ENCODE measurements at places on chromosomes 2 and 18.

DNA sequence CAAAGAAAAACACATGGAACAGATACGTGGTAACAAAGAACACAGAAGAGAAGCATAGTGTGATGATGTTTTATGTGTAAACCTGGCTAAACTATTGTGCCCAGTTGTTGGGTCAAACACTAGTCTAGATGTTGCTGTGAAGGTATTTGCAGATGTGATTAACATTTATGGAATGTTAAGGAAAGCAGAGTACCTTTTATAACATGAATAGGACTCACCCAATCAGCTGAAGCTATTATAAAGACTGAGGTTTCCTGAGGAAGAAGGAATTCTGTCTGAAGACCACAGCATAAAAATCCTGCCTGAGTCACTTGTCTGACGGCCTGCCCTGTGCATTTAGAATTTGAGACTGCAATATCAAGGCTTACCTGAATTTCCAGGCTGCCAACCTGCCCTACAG lies 253.1 kb downstream of the DYM start:
- no peak for DNase-seq

DNA sequence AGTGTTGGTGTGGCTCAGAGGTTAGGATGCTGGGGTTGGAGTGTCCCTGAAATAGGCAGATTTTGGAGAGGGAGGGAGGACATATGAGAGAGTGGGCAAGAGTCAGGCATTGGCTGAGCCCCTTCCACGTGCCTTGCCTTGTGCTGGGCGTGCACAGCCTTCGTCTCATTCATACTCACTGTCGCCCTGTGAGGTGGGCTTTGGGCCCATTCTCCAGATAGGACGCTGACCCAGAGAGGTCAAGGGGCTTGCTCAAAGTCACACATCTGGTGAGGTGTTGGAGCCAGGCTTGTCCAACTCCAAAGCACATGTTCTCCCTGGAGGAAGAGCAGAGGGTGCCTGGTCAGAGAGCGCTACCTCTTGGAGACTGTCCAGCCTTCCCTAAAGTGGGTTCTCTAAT lies 166.8 kb downstream of the DYSF start:
- DNase-seq: no peak

DNA sequence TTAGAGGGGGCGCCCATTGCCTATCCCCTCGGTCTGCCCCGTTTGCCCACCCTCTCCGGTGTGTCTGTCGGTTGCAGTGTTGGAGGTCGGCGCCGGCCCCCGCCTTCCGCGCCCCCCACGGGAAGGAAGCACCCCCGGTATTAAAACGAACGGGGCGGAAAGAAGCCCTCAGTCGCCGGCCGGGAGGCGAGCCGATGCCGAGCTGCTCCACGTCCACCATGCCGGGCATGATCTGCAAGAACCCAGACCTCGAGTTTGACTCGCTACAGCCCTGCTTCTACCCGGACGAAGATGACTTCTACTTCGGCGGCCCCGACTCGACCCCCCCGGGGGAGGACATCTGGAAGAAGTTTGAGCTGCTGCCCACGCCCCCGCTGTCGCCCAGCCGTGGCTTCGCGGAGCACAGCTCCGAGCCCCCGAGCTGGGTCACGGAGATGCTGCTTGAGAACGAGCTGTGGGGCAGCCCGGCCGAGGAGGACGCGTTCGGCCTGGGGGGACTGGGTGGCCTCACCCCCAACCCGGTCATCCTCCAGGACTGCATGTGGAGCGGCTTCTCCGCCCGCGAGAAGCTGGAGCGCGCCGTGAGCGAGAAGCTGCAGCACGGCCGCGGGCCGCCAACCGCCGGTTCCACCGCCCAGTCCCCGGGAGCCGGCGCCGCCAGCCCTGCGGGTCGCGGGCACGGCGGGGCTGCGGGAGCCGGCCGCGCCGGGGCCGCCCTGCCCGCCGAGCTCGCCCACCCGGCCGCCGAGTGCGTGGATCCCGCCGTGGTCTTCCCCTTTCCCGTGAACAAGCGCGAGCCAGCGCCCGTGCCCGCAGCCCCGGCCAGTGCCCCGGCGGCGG lies 1.7 kb downstream of the MYCN start:
- no peak for DNase-seq

- DNase-seq: no peak
These were observed 29.7 kb upstream of the ALLC start for GRCh38 chr2:3628241-3628679.

DNA sequence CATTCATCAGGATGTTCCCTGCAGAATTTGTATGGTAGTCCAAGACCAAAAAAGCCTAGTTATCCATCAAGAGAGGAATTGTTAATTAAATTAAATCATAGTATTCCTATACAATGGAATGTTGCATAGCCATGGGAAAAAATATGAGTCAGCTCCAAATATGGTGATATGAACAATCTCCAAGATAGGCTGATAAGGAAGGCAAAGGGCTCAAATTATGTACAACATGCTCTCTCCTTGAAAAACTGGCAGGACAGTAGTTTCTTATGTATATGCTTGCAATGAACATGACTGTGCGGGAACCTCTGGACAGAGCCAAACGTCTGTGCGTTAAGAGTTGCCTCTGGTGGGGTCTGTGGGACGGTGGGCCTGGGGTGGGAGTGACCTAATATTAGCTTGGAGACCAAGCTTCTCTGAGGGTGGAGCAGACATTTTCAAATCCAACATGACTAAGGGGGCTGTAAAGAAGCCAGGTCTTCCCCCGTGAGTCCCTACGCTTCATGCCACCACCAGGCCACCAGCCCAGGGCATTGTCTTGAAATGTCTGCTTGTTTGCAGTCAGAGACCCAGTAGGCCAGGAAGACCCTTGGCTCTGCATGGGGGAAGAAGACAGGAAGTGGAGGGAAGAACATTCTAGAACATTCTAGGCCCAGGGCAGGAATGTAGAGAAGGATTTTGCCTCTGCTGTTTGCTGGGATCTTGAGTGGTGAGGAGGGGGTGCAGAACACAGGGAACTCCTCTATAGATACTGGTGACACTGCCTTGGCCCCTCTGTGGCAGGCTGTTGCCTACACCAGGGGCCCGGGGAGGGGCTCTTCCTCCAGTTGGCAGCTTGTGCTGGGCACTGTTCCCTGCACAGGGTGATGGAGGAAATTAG lies 244.0 kb upstream of the HS6ST1 start:
- no peak for DNase-seq

DNA sequence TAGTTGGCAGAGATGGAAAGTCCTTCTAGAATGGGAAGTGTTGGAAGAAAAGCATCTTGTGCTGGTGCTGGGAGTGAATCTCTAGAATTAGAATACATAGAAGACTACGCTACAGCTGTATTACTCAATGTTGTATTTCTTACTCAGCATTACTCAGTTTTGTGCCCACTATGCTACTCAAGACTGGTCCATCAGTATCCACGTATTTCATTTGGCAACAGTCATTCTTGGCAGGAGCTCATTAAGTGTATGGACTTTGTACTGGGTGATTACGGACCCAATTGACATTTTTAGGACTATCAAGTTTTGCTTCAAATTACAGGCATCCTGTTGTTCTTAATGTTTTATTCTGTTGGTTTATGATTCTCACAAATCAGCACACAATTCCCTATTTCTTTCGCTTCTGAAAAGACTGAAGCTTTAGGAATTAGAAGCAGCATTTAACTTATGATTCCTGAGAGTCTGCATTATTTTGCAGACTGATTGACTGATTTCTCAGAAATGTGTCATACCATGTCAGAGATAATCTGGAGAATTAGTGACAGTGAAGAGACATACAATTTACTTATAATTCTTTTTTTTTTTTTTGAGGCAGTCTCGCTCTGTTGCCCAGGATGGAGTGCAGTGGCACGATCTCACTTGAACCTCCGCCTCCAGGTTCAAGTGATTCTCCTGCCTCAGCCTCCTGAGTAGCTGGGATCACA lies 136.9 kb downstream of the MYO3B start:
- DNase-seq: no peak

DNA sequence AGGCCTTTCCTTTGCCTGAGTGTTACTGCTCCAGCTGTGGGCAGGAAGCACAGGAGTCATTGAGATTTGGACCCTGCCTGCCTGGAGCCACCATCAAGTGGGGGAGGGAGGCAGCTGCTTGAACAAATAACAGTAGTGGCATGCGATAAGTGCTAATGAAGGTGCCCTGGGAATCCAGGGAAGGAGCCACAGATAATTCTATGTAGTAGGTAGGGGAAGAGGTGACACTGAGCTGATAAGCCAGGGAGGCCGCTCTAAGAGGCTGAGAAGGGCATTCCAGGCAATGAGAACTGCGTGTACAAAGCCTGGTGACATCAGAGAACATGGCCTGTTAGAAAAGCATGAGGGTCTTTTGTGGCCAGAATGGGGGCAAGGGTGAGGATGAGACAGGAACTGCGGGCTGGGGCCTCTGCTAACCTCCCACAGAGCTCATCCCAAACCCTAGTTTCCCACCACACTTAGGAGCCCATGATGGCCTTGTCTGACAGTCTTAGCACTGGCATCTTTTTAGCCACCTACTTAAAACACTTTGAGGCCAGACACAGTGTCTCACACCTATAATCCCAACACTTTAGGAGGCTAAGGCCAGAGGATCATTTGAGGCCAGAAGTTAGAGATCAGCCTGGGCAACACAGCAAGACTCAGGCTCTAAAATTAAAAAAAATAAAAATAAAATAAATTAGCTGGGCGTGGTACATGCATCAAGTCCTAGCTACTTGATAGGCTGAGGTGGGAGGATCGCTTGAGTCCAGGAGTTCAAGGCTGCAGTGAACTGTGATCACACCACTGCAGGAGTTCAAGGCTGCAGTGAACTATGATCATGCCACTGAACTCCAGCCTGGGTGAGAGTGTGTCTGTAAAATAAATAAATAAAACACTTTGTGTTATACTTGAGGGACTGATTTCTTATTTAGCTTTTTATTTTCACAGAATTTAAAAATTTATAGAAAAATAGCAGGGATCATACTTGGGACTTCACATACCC lies 58.9 kb downstream of the TET3 start:
- no peak for DNase-seq

GRCh38 chr2:200976710-200977109 lies 13.2 kb upstream of the ORC2 start:
- DNase-seq: no peak

- DNase-seq: no peak
These were observed 16.2 kb downstream of the SS18 start for GRCh38 chr18:26074246-26074645.

- DNase-seq: no peak
These were observed 137.9 kb downstream of the ICOS start for GRCh38 chr2:204074456-204074855.

DNA sequence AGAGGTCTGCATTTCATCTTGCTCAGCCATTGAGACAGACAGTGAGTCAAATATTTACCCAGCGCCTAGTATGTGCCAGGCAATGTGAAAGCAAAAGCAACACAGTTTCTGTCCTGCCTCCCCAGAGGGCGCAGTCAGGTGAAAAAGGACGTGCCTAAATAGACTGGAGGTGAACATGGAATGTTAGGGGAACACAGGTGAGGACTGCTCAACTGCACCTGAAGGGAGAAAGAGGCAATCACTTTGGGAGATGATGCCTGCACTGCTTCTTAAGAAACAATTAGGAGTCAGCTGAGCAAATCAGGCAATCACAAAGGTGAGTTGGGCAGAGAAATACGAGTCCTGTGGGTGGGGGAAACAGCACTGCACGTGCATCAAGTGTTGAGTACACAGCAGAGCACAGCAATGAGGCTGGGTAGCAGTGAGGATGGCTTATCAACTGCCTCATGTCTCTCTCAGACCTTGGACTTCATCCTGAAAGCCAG lies 218.3 kb upstream of the SMAD7 start:
- DNase-seq: no peak

DNA sequence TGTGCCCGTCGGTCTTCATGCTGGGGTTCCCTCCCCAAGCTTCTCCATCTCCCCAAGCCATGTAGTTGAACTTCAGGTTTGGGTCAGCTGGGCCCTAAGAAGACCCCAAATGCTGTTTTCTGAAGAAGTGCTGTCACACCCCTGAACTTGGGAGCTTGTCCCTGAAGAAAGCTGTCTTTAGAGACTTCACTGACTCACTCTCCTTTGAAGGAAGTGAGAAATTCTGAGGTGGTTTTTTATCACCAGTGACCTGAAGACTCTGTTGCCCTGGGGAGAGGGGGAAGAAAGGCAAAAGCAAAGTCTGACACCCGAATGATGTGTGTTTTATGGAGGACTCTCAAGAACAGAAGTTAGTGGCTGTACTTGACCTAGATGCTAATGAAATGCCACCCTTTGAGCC lies 83.6 kb upstream of the BCL2L11 start:
- no peak for DNase-seq

Data from stimulated activated CD8-positive, alpha-beta memory T cell treated with anti-CD3 and anti-CD28 coated beads, Interleukin-2, amount 100 ng/mL, for 1 hour (primary cell).